ENCODE measurements at places on chromosomes 7 and 10.

GRCh38 chr7:134533288-134533771 lies 6.0 kb downstream of the AKR1B10 start:
- no peak for DNase-seq

GRCh38 chr10:96708456-96708855 lies 11.9 kb downstream of the PIK3AP1 start:
- DNase-seq = no peak

DNA sequence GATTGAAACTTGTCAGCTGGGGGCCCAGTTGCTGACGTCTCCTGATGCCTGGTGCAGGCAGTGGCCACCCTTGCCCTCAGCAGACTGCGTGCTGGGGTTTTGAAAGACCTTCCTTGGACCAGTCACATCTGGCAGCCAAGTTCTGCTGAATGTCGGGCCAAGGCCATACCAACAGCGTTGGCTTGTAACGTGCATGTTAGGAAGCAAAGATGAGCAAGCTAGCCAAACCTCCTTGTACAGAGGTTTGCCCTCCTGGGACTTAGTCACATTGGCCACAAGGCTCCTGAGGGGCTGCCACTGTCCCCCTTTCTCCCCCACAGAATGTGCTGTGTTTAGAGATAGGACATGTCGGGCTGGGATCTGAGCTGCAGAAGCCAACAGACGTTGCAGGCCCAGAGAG lies 49.0 kb downstream of the ADCY1 start:
- DNase-seq = no peak

DNA sequence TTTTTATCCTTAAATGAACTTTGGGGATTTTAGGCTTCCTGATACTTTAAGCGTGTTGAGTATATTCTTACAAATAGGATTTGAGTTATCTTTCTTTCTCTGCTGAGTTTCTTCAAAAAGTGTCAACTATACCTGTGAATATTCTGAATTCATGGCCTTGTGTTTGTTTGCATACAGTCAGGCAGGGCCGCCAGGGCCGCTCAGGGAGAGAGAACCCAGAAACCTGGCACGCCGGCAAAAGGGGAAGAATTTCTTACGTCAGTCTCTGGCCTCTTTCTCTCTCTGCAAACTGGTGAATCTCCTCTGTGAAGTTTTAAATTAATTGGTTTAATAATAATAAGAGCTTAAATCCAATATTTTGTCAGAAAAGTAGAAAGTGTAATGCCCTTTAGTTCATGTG lies 29.3 kb upstream of the BNIP3 start:
- DNase-seq = no peak

DNA sequence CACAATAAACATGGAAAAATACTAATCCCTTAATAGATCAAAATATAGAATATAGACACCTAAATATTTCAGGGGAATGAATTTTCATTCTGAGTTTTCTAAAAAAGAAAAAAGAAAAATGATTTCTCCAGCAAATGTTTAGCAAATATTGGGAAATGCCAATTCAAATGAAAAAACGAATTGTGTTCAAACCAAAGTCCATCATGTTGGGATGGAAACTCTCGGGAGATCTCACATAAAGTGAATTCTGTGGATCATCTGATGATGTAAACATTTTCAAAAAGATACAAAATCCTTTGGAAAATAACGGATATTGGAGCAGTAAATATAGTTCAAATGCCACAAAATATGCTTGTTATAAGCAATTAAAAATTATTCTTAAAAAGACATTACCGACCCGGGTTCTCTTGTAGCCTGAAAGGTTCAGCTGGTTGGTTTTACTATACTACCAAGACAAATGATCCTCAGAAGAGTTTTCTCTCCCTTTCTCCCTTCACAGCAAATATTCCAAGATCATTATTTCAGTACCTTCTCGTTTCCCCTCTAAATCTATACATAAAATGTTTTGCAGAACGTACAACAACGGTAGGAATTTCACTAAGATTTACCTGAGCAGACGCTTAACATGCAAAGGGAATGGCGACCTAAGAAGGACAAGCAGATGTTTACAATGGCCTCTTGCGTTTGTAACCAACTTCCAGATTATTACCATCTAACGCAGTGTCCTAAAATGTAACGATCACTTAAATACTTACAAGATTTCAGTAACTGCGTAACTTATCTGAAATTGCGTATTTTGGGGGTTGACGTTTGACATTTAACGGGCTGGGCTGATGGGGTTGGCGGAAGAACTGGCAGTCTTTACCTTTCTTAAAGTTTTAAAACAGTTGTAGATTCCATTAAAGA lies 2.5 kb downstream of the HOXA13 start:
- DNase-seq = no peak
